ENCODE measurements at places on chromosomes 1 and 21. TPM values are rescaled to one million over a fixed set of nuclear protein-coding genes. Genes with fewer than 3 reads are reported as not detected.
A peak's percentile ranks its signal among the peaks of the same experiment; 100 is the strongest.

ARHGEF16 gene
- 10.1 TPM for total RNA-seq

FBXO2 gene
- total RNA-seq: 131 TPM

ADORA3 gene
- not detected for total RNA-seq

SLC1A7 gene
- total RNA-seq: 0.31 TPM

LYPD8 gene
- not detected for total RNA-seq

ASCL5 gene
- not detected for total RNA-seq

DNA sequence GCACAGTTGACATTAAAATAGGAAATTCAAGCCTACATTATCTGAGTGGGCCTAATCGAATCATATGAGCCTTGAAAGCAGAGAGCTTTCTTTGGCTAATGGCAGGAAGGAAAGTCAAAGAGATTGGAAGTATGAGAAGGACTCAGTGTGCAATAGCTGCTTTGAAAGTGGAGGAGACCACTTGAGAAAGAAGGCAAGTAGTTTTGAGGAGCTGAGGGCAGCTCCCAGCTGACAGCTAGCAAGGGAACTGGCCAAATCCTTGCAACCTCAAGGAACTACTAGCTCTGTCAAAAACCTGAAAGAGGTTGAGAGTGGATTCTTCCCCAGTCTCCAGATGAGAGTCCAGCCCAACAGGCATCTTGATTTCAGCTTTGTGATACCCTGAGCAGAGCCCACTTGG, 149.0 kb upstream of the CACYBP start:
- H3K27ac ChIP-seq: no peak overlapping the region
- no peaks in the 10 kb centered on the region for H3K27me3 ChIP-seq
- H3K36me3 ChIP-seq: no peaks in the 10 kb centered on the region
- no peaks in the 10 kb centered on the region for H3K4me1 ChIP-seq

DNA sequence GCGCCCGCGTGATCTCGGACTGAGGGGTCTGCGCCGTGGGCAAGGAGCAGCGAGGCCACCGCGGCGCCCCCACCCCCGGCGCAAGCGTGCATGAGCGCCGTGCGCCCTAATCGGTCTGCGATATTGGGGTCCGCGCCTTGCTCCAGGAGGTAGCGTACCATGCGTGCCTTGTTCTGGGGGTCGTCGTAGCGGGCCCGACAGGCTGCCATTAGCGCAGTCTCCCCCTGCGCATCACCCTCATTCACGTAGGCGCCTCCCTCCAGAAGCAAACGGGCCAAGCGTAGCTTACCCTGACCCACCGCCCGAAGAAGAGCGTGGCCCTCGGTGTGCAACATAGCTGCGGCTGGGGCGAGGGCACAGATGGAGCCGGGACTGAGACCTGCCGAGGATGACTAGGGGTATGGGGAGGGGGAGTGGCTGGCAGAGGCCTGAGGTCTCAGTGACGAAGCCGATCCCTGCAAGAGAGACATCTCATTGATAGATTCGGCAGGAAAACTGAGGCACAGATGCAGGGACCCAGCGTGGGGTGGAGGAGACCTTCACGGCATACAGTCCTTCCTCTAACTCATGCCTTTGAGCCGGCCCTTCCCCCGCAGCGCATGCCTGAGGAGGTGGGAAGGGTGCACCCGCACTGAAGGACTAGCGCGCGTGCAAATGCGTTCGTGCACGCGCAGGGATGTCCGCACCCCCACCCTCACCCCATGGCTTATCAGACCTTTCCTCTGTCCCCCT, 2.8 kb downstream of the ANKRD34A start:
- no peaks in the 10 kb centered on the region for H3K27me3 ChIP-seq
- DNase-seq: no peak
- no peaks in the 10 kb centered on the region for H3K36me3 ChIP-seq
- H3K27ac ChIP-seq: peak overlapping the region; percentile 83

- no peak for DNase-seq
- no peaks in the 10 kb centered on the region for H3K27me3 ChIP-seq
- no peak overlapping the region for H3K27ac ChIP-seq
- no peaks in the 10 kb centered on the region for H3K36me3 ChIP-seq
Measured at GRCh38 chr1:30514137-30514654, 209.2 kb downstream of the MATN1 start.

DNA sequence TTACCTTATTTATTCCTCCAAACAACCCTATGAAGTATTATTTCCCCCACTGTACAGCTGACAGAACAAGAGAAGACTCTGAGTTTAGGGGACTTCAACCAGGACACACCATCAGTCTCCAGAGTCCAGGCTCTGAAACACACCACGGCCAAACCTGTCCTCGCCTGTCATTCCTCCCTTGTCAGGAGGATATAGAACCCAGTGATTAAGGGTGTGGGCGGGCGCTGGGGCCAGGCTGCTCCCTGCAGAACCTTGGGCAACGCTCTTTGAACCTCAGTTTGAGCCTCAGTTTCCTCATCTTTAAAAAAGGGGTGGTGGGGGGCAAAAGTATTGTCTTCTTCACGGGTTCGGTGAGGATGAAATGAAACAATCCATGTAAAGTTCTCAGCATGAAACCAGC, 9.4 kb upstream of the CEP85 start:
- DNase-seq: no peak
- no peaks in the 10 kb centered on the region for H3K27me3 ChIP-seq
- H3K4me3 ChIP-seq: no peak overlapping the region
- H3K36me3 ChIP-seq: no peaks in the 10 kb centered on the region
- no peaks in the 10 kb centered on the region for H3K4me1 ChIP-seq

- peaks cover 6% of the 10 kb centered on the region for H3K27me3 ChIP-seq
- H3K36me3 ChIP-seq: no peaks in the 10 kb centered on the region
- DNase-seq: no peak
Measured at GRCh38 chr21:35994613-35995012, 65.7 kb downstream of the SETD4 start.

DNA sequence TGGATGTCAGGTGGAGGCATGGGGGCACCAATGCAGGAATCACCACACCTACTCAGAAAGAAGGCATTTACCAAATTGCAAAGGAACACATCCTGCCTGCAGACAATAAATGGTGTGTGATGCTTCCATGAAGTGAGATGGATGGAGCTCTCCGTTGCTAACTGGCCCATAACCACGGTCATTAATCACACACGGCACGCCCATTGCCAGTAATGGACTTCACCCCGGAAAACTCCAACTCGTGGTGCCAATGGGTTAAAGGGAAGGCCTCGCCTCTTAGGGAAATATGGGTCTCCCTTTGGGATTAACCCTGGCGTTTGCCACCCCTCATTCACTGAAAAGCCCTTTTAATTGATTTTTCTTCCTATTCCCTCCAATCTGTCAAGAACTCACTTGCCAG, 443.1 kb upstream of the DAB1 start:
- no peak for DNase-seq
- H3K27me3 ChIP-seq: no peaks in the 10 kb centered on the region
- no peaks in the 10 kb centered on the region for H3K4me1 ChIP-seq
- no peak overlapping the region for H3K27ac ChIP-seq
- no peaks in the 10 kb centered on the region for H3K36me3 ChIP-seq

DNA sequence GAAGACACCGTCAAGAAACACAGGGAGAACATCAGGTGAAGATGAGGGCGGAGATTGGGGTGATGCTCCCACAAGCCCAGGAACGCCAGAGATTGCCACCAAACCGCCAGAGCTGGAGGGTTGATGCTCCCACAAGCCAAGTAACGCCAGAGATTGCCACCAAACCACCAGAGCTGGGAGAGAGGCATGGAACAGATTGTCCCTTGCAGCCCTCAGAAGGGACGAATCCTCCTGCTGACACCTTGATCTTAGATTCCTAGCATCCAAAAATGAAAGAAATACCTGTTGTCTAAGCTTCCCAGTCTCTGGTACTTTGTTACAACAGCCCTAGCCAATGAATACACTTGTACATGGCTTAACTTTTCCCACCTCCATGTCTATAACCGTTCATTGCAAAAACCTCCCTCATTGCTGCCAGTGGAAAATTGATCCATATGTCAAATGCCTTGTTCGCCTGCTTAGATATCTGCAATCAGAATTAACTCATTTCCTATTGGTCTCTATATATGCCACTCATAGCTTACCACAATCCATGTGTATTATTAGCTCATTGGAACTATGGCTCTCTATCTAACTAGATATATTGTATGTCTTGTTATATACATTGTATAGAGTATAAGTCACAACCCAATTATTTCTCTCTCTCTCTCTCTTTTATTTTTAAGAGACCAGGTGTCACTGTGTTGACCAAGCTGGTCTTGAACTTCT, 127.4 kb downstream of the ADSS2 start:
- no peak overlapping the region for H3K4me3 ChIP-seq
- H3K27ac ChIP-seq: no peak overlapping the region
- no peaks in the 10 kb centered on the region for H3K36me3 ChIP-seq
- DNase-seq: no peak
- H3K27me3 ChIP-seq: no peaks in the 10 kb centered on the region
